ELR (cell line): ENCODE measurements at places on chromosomes 3 and 15.

DNA sequence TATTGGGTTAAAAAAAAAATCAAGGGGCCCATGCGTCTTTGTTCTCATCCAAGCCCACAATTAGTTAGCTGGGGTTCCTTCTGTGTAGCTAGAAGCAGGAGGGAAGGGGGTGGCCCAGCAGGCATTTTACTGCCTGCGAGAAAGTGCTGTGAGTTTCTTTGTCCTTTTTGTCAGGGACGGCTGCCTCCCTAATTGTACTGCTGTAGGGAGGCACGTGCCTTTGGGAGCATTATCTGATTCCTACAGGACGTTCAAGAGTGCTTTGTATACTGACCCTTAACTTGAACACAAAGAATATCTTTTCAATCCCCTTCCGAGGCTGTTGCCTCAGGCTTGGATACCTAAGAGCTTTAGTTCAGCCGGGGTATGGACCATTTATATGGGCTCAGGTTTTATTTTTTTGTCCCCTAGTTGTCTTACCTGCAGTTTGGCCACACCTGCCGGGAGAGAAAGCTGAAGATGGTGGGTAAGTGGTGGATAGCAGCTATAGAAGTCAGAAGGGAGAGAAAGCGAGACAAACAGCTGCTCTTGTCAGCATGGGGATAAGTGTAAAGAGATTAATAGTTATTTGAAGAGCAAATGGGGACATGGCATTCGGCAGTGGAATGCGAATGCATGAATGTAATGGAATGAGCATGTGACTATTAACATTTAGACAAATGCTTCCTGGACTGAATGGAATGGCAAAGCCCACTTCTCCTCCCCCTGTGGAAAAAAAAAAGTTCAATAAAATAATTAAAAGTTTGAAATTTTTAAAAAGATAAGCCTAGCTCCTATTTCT lies 175.2 kb downstream of the TP63 start:
- DNase-seq, result no peak

DNA sequence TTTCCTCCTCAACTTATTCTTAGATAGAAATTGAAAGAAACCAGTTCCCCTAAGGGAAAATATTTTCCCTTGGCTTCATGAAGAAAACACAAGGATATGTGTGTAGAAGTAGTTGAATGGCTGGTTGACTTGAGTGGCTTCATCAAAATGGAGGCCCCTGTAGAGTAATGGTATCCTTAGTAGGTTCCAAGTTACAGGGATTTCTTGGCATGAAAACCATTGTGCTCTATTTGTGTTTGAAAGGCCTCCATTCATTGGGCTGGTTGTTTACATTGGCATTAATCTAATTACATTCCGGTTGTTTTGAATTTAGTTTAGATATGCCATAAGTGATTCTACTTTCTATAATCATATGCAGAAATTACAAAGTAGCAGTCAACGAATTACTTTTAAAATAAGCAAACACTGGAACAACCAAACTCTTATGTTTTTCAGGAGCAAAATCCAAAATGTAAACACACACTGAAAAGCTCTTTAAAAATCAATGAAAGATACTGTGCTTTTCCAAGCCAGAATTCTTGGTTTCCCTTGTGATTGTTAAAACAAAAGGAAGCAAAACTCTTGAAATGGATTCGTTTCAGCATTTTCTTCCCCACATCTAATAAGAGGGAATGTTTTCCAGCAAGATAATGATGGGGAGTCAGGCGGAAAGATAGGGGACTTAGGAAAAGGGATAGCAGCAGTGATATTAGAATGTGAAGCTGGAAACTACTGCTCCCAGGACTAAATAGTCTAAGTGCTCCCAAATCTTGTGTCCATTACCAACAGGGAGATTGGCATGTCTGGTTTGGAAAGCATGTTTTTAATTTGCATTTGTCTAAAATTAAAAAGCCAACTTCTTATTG lies 77.0 kb downstream of the EPHA3 start:
- no peak for DNase-seq

- no peak for DNase-seq
These were observed 113.9 kb downstream of the DGKG start for GRCh38 chr3:186247821-186248814.

- peak; percentile 59 for DNase-seq
These were observed 3.1 kb downstream of the MYO1E start for GRCh38 chr15:59369597-59369996.

DNA sequence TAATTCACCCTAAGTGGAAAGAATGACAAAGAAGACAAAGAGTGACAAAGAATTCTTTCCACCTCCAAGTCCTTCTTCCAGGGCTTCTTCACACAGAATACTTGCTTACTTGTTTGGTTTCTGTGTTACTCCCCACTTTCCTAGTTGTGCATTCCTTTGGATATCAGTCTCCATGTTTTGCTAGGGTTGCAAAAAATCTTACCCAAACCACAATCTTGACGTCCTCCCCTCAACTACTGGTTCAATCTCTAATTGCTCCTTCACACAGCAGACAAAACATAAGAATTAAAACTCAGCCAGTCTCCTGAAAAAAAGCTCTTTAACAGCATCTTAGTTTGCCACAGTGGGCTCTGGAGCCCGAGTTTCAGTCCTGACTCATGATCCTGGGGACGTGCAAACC lies 297.6 kb upstream of the CHRNA7 start:
- DNase-seq, result no peak

DNA sequence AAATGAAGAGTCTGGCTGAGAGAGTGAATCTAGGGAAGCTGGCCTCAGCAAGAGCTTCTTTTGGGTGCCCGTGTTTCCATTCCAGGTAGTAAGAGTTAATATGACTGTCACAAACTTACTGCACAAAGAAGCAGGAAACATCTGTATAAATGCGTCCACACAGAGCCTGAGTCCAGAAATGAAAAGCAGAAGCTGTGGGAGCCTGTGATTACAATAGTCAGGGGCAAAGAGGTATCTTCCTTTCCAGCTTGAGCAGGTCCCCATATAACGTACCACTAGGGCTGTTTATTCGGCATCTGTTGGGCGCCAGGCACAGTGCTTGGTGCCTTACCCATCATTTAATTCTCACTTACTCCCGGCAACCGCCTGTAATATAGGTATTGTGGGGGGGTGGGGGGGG lies 40.5 kb upstream of the B3GNT5 start:
- no peak for DNase-seq

DNA sequence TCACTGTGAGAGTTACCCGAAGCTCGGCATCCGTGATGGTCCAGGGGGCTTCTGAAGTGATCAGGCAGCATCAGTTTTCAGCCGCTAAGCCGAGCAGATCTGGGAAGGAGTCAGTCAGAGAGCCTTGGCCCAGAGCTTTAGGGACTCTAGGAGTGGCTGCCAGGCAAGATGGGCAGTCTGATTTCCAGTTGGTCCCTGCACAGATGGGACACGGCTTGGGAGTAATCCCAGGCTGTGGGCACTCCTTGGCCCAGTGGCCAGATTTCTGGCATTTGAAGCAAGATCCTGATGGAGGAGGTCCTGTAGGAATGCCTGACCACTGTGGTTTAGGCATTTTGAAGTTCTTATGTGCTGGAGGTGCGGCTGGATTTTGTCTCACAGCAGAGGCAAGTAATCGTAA lies 10.5 kb upstream of the IP6K2 start:
- DNase-seq, result no peak

DNA sequence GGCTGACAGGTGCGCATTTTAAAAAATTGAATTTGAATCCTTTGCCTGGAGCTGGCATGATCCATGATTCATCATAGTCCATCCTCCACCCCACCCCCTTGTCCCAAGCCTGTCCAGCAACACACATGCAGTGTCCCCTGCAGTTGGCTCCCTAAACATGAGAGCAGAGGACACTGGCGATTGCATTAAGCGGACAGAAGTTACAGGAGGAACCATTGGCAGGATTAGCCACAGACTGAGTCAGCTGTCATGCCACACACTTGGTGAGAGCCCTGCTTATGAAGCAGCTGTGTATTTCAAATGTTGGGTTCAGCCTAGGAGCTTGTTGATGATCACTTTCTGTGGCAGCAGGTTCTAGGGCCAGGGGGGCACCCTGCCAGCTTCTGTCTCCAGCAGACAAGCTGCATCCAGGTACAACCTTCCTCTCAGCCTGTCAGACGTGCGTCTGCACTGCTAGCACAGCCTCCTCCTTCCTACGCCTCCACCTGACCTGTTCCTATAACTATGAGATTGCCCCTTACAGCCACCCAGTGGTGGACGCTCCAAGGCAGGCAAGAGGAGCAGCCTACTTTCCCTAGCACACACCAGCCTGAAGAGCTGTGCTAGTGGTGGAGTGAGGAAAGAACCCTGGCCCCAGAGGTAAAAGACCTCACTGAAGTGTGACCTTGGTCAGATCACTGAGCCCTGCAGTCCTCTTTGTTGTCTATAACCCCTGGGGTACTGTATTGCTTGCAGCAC lies 121.9 kb downstream of the SLCO3A1 start:
- DNase-seq, result no peak

DNA sequence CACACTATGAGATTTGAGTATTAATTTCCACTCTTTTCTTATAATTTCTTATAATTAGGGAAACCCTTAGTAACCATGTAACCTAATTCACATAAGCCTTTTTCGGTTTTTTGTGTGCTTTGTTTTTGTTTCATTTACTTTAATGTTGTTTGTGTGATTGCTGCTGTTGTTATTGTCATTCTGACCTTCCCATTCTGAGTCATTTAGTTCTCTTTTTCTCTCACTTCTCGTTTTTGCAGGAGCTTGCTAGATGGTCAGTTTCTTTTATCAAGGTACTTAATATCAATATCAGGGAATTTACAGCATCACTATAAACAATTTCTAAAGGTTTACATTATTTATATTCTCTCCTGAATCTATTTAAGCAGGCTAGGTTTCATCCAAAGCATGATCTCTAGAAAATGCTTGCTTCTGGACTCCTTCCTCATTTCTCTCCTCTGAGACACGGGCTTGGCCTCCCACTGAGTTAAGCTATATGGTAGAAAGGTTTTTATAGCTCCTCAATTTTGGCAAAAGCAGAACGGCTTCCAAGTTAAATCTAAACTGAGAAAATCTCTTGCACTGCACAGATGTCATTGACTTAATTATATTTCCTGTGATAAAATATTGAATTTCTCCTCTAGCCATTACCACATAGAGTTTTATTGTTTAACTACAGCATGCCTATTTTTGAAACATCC lies 534.2 kb downstream of the NSUN3 start:
- no peak for DNase-seq

- no peak for DNase-seq
These were observed 781.2 kb downstream of the ROBO1 start for GRCh38 chr3:78986416-78987101.

DNA sequence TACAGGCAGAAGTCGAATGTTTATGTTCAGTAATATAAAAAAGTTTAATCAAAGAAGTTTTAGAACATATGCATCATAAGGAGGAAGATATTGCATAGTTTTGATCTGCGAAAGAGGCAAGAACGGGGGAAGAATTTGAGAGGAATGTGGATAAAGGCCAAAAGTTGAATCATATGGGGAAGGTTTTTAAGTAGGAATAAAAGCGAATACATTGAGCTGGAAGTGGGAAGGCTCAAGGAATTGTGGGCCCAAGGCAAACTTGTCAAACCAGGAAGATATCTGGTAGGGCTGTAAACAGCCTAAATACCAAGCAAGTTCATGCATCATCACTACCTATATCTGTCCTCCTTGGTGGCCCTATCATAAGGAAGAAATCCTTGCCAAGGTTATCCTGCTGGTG lies 186.9 kb downstream of the MAGI1 start:
- DNase-seq, result peak; percentile 36

- no peak for DNase-seq
These were observed 119.6 kb upstream of the SGO1 start for GRCh38 chr3:20305647-20306046.
